CD4-positive, alpha-beta T cell (primary cell): ENCODE measurements at places on chromosomes 7 and 10.

DNA sequence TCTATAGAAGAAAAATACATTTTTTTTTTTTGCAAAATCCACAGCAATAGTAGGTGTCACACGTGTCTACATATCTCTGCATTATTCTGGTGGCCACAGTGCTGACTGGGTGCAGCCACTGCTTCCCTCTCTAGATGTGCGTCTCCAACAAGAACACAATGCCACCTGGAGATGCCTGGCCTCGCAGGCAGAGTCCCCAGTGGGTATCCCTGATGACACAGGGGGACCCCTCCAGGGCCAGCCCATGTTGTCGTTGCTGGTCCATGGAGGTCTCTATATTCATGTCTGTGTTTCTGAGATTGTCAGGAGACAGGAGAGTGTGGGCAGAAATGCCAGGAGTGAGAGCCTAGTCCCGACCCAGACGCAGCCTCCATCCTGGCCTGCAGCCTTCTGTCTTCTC, 345.9 kb upstream of the SHH start:
- DNase-seq = no peak

- DNase-seq = no peak
Measured at GRCh38 chr10:78744491-78745090, 324.2 kb upstream of the ZMIZ1 start.

GRCh38 chr10:129033790-129034272, 433.2 kb upstream of the MGMT start:
- DNase-seq = no peak

DNA sequence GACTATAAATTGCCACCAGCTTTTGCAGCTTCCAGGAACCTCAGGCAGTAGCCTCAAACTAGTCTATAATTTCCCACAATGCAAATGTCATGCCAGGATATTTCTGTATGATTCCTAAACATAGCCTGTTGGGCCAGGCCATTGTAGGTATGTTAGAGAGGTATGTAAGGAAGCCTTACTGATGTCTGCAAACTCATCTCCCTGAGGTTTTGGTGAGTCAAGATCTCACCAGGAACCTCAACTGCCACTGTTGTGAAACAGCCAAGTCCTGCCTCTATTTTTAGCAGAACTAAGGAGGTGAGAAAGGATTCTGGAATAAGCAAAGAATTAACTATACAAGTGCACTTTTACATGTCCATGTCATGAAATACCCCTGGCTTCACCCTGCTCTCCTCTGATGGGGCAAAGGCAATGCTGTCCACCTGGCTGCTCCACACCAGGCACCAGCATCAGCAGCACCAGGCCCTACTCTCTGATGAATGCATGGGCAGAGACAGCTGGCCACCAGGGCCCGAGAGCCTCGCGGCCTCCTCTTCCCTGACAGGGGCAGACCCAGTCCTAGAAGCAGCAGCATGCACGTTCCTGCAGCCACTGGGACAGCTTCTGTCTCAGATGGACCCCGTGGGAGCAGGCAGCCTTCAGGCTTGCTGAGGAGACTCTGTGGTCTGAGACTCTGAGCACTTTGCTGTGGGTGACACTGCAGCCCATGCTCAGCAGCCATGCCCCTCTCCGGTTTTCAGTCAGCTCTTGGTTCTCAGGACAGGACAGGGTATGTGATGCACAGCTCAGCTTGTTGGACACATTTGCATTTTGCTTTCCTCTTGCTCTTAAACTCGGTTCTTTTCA, 147.3 kb downstream of the ZMYND11 start:
- no peak for DNase-seq

DNA sequence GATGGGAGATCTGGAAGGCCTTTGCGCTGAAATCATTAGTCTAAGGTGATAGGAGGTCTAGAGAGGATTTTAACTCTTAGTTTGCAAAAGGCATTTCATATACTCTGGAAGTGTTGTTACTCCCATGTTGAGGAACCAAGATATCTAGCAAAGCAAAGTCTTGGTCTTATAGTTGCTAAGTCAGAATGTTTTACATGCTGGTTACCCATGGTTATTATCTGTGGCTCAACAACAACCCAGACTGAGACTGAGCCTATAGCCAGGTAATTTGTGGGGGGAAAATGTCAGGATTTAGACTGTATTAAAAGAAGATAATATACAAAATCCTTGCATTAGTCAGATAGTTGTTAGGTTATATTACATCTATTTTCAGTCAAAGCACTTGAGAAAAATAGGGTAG, 50.9 kb downstream of the LSMEM1 start:
- DNase-seq = no peak

- no peak for DNase-seq
Measured at GRCh38 chr7:43768201-43768886, 9.9 kb downstream of the BLVRA start.

DNA sequence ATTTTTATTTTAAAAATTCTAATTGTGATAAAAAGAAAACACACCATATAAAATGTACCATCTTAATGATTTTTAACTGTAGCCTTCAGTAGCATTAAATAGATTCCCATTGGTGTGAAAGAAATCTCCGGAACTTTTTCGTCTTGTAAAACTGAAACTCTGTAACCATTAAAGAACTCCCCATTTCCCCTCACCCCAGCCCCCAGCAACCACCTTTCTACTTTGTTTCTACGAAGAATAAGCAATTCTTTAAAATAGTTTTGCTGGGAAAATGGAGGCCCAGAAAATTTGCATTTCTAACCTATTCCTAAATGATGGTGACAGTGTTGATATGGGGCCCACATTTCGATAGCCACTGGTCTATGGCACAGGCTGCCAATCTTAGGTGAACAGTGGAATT, 305.4 kb upstream of the PFKP start:
- no peak for DNase-seq

DNA sequence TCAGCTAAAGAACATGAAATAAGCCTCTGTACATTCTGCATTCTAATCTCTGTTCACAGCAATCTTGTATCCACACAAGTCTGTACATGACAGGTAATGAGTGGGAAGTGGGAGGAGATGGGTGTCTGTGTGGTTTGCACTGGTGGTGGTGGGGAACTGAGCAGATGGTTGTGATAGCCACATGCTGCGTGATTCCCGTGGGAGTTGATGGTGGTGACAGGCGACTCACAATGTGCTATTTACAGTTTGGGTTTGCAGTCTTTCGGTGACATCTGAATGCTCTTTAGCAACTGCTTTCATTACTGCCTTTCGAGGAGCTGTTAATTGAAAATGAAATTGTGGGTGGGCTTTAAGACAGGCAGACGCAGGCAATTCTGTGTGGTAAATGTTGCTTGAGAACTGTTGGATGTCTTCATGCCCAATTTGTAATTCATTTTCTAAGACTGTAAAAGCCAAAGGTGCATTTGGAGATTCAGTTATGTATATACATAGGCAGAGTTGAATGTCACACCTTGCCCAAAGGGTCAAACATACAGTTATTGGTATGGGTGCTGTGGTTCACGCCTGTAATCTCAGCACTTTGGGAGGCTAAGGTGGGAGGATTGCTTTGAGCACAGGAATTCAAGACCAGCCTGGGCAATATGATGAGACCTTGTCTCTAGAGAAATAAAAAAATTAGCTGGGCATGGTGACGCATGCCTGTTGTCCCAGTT, 308.2 kb downstream of the AUTS2 start:
- no peak for DNase-seq

GRCh38 chr10:110535958-110536891, 31.3 kb upstream of the SMC3 start:
- peak; percentile 66 for DNase-seq

- no peak for DNase-seq
Measured at GRCh38 chr7:43767311-43767710, 8.8 kb downstream of the BLVRA start.

- DNase-seq = no peak
Measured at GRCh38 chr7:423312-424260, 96.1 kb downstream of the PDGFA start.

DNA sequence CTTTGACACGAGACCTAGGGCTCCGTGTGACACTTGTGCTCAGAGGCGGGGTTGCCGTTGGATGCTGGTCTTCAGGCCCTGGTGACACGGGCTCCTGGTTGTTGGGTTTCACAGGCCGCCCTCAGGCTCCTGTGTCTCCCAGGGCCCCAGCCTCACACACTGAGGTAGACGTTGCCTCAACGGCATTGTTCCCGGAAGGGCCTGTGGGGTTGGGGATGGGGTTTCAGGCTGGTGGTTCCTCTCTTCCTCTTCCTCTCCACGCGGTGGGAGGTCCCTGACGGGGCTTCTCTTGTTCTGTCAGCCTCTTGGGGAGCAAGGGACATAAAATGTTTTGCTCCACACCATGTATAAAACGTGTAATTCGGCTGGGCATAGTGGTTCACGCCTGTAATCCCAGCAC, 125.1 kb downstream of the TRRAP start:
- no peak for DNase-seq

- DNase-seq = no peak
Measured at GRCh38 chr10:70544431-70545340, 57.9 kb downstream of the PRF1 start.

GRCh38 chr7:36506820-36507219, 117.2 kb downstream of the ANLN start:
- DNase-seq = no peak

GRCh38 chr10:132992433-132993215, 50.3 kb upstream of the CFAP46 start:
- no peak for DNase-seq

DNA sequence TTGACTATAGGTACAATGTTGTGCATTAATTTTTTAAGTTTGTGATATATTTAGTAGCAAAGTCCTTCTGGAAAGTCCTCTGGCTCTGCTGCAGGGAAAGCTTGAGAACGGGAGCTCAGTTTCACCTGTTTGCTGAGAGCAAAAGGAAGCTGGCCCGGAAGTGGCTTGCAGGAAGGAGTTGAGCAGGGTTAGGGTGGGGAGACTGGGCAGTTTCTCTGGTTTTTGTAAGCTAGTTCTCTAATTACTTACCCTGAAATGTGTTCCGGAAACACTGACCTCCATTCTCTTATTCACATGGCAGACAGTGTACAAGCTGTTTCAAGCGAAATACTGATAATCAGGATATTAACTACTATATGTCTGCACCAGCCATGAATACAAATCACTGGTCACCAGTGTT, 22.3 kb downstream of the MAP3K8 start:
- peak; percentile 19 for DNase-seq

GRCh38 chr7:158531661-158532060, 56.0 kb downstream of the PTPRN2 start:
- DNase-seq = no peak

DNA sequence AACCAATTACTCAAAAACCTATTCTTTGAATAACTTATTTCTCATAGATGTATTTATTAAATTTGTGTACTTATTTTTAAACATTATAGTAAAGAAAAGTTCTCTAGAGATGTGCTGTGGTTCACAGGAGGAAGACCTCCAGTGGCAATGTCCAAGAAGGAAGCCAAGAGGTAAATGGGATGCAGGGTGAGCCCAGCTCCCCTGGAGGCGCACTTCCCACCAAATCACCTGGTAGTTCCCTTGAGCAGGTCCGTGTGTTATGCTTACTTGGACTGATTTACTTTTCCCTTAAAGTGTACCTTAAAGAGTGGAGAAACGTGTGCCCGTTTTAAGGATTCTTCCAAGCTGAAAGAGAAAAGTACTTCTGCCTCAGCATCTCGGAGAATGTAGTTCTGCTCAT, 55.3 kb downstream of the PAXIP1 start:
- DNase-seq = no peak

DNA sequence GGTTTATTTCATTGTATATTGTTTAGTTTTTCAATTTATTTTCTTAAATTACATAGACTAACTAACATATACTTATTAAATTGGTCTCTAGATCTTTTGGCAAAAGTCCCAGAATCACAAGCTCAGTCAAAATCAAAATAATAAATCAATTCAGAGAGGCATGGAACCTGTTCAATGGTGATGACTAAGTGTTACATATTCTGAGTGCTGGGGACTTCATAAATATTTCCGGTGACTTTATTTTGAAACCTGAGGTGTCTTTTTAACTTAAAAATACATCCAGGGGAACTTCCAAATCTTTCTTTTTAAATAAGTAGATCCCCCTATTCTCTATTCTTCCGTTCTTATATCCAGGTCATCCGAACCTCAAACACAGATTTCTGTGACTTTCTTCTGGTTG, 89.6 kb upstream of the ZNF804B start:
- no peak for DNase-seq

- DNase-seq = no peak
Measured at GRCh38 chr10:102815790-102816549, 21.2 kb downstream of the CYP17A1 start.

GRCh38 chr7:43678315-43678714, 51.0 kb downstream of the COA1 start:
- no peak for DNase-seq

GRCh38 chr10:43648398-43649184, at the start of gene ZNF32:
ZNF32 (minus strand) TSS chr10:43648881; CDS start chr10:43646133, 2,748 bp downstream.
- DNase-seq = peak; percentile 76

GRCh38 chr7:7529328-7529727, 6.3 kb downstream of the COL28A1 start:
- DNase-seq = no peak

DNA sequence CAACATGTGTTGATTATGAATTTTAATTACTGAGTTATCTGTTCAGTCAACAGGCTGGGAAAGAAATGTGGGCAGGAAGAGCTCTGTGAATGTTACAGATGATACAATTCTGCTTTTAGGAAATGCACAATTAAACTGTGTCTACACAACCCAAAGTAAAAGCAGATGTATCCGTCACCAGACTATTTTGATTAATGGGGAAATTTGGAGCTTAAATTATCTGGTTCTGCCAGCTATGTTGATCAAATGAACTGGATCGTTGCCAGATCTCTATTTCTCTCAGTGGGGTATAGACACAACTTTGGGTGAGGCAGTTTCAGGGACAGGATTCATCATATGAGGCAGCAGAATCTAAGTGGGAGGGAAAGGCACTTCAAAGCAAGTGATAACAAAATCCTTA, 136.5 kb downstream of the NEUROD6 start:
- DNase-seq = no peak

DNA sequence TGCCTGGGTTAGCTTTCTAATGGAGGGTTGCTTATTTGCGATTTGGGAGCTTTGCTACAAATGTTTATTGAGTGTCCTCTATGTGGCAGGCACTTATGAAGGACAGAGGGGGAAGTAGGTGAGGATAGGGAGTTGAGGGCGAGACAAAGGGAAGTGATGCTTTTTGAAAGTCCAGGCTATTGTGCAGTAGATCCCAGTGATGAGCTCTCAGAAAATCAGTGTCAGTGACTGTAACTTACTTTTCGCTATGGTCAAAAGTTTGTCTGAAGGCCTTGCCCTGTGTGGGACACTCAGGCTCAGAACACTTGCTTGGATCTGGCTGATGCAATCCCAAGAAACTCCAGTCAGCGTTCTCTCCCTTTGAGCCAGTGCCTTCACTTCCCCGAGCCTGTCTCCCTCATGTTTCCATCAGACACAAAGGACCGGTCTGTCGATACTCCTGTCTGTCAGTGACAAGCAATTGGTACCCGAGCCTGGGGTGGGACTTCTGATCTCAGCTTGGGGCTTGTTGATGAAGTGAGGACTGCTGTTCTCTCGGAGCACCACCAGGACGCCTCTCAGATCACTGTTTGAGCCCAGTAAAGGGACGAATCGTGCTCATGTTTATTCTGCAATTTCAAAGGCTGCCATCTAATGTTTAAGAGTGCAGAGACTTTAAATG, 63.1 kb upstream of the SORCS3 start:
- no peak for DNase-seq

DNA sequence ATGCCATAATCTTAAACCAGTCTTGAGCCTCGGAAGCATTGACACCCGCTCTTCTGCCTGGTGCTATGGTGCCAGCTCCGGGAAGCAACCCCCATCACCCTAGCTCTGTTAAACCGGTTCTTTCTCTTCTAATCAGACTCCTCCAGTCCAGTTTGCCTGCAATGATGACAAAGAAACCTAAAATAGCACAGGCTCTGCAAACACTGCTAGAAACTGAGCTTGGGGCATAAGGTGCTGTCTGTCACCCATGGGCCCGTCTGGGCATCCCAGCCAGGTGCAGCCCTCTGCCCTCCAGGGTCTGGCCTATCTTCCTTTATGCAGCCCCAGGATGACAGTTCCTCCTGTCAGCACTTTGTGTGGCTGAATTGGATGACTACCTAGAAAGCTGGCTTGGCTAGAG, 14.2 kb upstream of the CAMK2G start:
- DNase-seq = no peak
